ENCODE measurements at places on chromosomes 3 and 15.
A peak's percentile ranks its signal among the peaks of the same experiment; 100 is the strongest.

DNA sequence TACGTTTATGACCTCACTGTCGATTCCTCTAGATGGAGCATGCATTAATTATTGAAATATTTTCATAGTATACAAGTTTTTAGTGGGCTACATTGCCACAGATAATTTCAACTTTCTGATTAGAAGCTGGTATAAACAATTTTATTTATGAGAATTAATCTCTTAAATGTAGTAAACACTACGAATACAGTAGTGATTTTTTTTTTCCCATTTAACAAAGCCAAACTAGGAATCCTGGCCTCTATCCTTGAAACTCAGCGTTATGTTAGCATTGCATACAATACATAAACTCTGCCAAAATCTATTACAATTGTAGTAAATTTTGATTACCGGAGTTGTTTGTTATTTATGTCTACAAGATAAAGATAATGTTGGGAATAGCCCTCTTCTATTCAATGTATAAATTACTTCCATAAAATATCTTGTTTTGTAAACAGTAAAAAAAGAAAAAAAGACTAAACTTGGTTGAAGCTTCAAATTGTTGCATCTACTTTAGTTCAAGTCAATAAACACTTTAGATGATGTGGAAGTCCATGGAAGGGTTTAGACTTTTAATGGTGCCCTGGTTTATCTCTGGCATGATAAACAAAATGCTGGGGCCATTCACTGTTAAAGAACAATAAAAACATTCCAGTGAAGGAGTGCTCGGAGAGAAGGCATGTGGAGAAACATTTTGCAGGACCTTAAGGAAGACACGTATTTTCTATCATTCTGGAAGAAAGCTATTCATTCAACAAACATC lies 77.3 kb upstream of the NR2F2 start:
- DNase-seq, result no peak

- no peak for DNase-seq
These were observed 41.5 kb downstream of the CSNK1G1 start for GRCh38 chr15:64314456-64314855.

DNA sequence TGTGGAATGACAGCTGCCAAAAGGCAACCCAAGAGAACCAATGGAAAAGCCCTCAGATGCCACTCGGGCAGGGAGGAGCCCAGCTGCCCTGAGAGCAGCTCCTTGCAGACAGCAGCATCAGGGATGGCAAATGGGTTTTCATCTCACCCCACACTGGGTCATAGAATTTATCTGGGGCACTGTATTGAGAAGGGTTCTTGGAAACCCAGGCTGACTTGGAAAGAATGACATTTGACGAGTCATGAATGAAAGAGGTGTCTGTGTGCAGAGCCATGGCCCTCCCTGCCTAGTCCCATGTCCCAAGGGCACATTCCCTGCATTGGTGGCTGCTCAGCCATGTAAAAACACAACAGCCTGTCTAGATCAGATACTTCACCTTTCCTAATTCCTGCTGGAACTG lies 157.9 kb upstream of the BHLHE40 start:
- DNase-seq, result no peak

DNA sequence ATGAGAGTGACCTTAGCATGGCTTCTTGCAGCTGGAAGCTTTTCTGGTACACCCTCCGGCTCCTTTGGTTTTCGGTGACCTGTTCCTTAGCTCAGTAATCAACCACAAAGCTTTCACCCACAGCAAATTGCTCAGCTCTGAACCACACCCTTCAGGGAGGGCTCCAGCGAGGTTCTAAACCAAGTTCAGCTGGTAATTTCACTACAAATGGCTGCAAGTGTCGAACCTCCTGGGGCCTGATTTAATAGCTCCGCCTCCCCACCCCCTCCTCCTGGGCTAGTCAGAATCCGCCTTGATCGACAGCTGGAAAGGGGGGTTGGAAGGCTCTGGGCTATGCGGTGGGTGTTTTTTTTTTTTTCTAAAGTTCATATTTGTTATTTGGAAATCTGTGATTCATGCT lies 150.9 kb upstream of the MCTP2 start:
- DNase-seq, result no peak

DNA sequence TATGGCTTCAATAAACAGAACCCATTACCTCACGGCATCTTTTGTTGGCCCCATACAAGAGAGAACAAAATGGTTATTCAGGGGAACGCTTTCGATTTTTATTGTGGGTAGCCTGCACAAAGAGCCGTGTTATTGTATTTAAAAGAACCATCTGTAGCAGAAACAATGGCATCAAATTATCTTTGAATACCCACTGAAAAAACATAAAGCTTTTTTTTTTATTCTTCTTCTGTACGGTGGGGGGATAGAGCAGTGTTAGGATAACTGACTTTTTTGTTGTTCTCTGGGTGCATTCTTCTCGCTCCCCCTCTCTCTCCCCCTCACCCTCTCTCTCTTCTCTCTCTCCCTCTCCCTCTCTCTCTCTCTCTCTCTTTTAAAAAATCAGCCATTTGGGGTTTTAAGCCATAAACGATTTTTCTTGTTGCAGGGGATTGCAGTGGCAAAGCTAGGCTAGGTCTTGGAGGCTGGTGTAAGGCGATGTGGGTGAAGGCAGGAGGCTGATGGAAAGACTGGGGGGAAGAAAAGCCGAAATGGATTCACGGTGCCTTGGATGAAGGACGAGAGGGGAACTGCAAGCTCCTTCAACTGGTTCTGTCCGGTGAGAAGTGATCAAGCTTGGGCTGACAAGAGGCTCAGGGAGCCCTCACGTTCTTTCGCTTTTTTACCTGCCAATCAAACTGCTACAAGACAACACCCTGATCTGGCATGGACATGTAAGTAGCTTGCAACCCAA lies 12.4 kb upstream of the SOX2 start:
- DNase-seq, result no peak

GRCh38 chr3:36380221-36381031 lies at the start of gene STAC:
Gene STAC (plus strand): TSS chr3:36380504. CDS start chr3:36380644, 140 bp downstream.
- peak; percentile 11 for DNase-seq

DNA sequence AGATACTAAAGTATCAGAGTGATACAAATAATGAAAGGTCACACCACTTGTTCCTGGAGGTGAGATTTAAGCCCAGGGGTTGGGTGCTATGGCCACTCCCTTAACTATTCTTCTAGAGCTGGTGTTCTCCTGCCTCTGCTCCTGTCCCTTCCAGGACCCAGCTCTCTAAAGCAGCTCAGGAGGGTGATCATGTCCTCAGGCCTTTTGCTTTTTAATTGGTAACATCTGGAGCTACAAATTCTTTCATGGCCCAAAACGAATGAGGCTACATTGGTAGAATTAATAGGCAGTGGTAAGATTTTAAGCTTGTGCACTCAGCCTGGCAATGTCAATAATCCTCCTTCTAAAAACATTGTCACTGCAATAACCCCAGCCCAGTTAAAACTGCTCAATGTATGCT lies 38.2 kb upstream of the CNOT10 start:
- DNase-seq, result no peak

Data from CD4-positive, alpha-beta T cell treated with Interleukin-1 beta for 1 hour (primary cell).